ENCODE measurements at places on chromosomes 4 and X. TPM values are rescaled to one million over a fixed set of nuclear protein-coding genes. Genes with fewer than 3 reads are reported as not detected.

Gene APELA
- total RNA-seq: not detected

Gene ODAM
- not detected for total RNA-seq

Gene MCF2
- total RNA-seq: 12.9 TPM

Gene REELD1
- not detected for total RNA-seq

Gene ODAPH
- not detected for total RNA-seq

Gene GABRG1
- 49.9 TPM for total RNA-seq

Gene ACOT9
- total RNA-seq: 19.5 TPM

Gene GDPD2
- total RNA-seq: 2.5 TPM

Gene CENPU
- total RNA-seq: 3.6 TPM

Data from occipital lobe (tissue), 3 donors.